ENCODE measurements at places on chromosomes 12 and 14.

- DNase-seq: no peak
These were observed 109.3 kb downstream of the ITPR2 start for GRCh38 chr12:26723379-26724308.

- DNase-seq: no peak
These were observed 51.1 kb downstream of the RASSF8 start for GRCh38 chr12:26009593-26009992.

DNA sequence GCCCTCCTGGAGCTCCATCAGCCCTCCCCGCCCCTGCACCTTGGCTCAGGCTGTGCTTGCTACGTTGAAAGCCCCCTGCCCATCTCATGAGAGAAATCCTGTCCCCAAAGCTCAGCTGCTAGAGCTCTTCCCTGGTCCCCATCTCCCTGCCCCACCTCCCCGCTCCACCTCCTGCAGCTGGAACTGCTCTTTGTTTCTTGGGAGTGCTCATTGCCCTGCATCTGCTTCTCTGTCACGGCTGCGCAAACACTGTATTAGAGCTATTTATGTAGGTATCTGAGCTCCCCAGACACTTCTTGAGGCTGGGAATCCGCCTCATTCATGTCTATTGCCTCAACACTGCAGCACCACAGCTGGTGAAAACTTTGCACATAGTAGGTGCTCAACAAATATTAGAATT is 32.8 kb upstream of the PRIMA1 start:
- DNase-seq: no peak

- DNase-seq: no peak
These were observed 217.1 kb downstream of the SLC38A4 start for GRCh38 chr12:46608431-46609272.

- DNase-seq: no peak
These were observed 7.6 kb upstream of the KRT80 start for GRCh38 chr12:52199294-52199919.

DNA sequence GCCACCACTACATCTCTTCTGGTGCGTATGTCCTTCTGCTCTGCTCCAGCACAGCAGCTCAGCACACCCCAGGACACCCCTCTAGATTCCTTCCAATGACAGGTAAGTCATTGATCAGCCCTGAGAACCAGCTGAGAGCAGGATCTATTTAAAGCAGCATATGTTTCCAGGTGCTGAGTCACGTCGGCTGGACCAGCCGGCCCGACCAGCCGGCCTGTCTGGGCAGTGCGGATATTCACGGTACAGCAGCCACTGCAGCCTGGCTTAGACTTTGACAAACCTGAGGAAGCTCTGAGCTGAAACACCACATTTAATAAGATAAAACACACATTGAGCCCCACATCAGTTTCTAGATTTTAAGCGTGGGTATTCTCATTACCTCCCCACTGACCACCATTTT is 31.8 kb upstream of the RPH3A start:
- DNase-seq: no peak

GRCh38 chr14:57687416-57687815 is 178.5 kb downstream of the SLC35F4 start:
- no peak for DNase-seq

GRCh38 chr12:109529691-109530640 is 43.3 kb downstream of the MMAB start:
- no peak for DNase-seq

GRCh38 chr12:49582201-49582600 is 14.3 kb upstream of the MCRS1 start:
- DNase-seq: no peak

DNA sequence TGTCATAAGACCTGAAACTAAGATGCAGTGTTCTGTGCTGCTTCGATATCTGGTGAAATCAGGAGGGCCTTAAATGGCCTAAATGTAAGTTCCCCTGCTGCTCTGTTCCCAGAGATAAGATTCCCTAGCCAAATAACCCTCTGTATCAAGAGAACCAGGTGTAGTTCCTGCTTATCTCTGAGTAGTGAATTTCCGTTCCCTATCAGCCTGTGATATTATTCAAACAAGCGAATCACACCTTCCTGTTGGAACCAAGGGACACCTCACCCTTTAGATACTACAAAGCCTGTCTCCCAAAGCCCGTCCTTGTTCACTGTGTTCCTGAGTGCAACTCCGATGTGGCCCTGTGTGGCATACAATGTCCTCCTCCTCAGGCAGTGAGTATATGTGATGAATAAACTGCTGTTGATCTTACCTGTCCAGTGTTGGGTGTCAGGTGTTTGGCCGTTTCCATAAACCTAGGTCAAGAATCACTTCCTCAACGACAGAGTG is 52.2 kb upstream of the COCH start:
- no peak for DNase-seq

- DNase-seq: no peak
These were observed 5.9 kb upstream of the KRT6A start for GRCh38 chr12:52498946-52499345.

DNA sequence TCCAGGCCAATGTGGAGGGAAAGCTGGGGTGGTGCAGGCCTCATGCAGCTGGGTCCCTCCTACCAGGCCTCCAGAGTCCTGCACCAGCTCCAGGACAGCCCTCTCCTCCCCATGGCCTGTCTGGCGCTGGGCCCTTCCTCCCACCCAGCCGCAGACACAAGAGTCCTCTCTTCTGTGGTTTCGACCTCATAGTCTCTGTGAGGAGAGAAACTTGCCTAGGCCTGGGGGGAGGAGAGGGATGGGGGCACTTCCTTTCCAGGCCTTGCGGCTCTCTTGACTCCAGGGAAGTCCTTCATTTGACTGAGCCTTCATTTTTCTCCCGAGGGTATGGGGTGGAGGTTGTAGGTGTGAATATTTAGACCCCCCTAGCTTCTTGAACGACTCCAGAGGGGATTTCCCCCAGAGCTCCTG is 2.3 kb downstream of the MMP14 start:
- DNase-seq: no peak

GRCh38 chr14:61749867-61750266 is 12.4 kb upstream of the SNAPC1 start:
- DNase-seq: peak; percentile 20

DNA sequence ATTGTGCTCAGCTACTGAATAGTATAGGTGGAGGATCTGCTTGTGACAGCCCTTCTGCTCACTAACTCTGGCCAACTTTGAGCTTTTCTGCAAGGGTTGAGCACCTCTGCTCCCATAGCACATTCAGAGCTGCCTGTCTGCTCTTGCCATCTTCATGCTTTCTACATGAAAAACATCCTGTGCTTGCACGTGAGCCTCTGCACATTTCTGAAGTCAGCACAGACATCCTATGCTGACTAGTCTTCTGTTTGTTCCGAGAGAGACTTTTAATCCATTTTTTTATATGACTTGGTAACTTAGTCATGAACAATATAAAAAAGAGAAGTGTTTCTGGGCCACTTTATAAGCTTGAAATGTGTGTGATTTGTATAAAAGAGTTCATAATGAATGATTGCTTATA is 969.3 kb downstream of the TMTC2 start:
- no peak for DNase-seq

- DNase-seq: no peak
These were observed 13.4 kb downstream of the LGALS3 start for GRCh38 chr14:55142466-55142865.

GRCh38 chr12:57545809-57546437 is 1.1 kb downstream of the DCTN2 start:
- DNase-seq: no peak

- DNase-seq: no peak
These were observed 98.3 kb upstream of the EVL start for GRCh38 chr14:99966912-99967311.

DNA sequence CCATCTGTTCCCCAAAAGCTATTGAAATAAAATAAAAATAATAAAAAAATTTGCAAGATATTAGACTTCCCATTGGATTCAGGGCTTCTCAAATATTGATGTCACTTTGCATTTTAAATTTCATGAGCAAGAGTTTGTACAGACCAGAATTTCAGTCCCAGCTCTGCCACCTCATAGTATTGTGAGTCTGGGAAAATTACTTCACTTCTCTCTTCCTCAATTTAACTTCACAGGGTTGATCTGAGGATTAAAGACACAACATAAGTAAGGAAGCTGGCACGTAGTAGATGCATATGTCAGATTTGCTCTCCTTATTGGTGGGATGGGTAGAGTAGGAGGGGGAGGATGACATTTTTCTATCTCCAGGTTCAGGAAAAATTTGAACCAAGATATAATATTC is 32.8 kb downstream of the COX8C start:
- no peak for DNase-seq

DNA sequence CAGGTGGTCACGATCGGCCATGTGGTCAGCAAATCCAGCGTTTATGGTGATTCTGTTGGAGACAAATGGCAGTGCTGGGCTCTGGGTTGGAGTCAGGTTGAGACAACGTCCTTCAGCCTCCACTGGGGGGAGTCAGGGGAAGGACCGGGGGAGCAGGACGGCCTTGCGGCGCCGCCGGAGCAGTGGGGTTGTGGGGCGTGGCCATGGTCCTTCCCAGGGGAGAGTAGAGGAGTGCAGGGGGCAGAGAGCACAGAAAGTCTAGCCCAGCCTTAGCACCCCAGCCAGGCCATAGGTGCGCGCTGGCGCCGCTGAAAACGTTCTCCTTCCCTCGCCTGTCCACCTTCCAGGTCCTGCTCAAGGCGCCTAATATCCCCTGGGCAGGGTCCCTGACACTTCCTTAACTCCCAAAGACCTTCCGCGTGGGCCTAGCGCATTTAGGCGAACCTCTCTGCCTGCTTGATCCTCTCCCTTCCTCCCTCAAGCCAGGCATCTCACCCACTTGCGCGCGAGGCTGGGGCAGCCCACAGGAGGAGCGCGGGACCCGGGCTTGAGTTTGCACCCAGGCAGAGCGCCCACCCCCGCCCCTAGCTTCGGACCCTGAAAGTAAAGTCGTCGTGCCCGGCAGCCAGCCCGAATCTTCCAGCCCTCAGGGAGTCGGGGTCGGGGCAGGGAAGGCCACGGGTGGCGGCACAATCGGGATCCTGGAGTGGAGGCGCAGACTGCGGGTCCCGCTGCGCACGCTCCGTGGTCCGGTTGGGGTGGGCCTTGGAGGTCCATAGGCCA is 3.1 kb upstream of the KIF26A start:
- no peak for DNase-seq

DNA sequence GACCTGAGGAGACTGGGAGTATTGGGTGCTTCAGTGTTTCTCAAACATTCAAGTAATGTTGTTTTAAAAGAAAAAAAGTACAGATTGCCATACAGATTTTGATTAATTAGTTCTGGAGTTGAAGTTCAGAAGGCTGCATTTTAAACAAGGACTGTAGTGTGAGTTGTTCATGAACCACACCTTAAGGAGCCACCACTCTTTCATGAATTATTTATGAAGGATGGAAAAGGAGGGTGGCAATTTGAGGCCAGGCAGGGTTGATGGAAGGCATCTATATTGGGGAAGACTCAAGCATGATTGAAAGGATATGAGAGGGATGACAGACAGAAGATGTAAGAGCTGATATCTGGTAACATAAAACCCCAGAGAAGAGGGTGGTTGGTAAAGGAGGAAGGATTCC is 146.6 kb upstream of the CAND1 start:
- DNase-seq: no peak

DNA sequence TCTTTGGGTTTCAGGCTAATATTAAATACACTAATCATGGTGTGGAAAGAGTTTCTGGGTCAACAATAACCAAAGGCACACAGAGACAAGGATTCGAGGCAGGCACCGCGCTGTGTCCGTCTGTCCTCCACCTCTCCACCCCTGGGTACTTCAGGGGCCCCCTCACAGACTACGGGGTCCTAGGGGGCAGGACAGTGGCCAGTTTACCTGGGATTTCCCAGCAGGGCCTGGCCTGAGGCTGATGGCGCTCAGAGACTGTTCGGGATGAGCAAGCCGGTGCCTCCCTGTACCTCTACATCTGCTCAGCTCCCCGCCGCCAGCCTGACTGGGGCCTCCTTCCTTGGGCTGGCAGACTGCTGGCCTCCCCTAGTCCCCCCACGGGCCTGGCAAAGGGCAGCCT is 18.1 kb upstream of the EIF5 start:
- no peak for DNase-seq

DNA sequence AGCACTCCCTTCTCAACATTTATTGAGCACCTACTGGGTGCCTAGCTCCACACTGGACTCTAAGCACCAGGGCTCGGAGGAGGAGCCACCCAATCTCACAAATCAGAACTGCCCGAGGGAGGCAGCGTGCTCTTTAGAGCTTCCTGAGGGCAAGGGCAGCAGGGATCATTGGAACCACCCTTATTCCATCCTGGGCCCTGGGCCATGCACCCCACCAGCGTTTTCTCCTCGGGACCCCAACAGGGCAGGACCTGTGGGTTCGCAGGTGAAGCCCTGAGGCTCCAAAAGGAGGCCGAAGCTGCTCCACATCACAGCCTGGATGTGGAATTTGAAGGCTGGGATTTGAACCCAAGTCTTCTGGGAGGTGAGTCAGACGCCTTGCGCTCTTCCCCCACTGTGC is 15.4 kb downstream of the TMEM119 start:
- no peak for DNase-seq

DNA sequence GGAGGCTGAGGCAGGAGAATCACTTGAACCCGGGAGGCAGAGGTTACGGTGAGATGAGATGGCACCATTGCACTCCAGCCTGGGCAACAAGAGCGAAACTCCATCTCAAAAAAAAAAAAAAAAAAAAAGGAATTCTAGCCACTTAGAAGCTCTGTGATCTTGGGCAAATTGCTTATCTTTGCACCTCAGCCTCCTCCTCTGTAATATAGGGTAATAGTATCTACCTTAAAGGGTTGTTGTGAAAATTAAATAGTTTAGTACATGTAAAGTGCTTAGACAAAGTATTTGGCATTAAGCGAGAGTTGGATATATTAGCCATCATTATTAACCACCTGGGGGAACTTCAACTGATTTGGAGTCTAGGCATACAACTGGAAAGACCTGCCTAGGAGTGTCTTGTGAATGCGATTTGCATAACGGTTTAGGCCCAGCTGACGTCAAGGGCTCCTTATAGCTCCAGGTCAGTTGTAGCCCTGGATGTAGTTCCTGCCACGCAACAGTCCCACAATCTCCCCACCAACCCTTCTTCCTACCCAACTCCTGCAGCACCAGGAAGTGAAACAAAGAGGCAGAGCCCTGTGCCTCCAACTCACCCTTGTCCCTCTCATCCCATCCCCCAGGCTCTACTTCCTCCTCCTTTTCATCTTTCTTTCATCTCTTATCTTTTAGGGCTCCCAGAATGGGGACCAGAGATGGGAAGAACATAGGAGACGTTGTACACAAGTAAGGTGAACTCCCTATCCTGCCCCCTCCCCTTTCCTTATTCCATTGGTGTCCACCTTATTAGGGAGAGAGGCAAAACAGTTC is 2.1 kb upstream of the IL23A start:
- no peak for DNase-seq

DNA sequence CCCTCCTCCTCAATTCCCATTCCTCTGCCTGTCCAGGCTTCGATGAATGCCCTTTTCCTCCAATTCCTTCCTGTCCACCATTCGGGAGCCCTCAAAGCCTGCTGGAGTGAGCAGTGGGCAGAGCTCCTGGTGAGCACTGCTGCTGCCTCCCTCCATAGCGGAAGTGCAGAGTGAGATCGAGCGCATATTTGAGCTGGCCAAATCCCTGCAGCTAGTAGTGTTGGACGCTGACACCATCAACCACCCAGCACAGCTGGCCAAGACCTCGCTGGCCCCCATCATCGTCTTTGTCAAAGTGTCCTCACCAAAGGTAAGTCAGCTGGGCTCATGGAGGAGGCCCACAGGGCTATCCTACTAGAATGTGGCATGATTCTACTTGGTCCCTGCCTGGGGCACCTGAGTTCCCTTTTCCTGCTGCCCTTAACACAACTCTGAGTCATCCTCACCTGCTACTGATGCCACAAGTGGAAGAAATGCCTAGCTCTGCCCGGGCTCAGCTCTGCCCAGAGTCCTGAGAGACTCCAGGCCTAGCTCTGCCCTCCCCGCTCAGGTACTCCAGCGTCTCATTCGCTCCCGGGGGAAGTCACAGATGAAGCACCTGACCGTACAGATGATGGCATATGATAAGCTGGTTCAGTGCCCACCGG is 8.0 kb downstream of the CACNB3 start:
- no peak for DNase-seq
